ENCODE measurements at places on chromosomes 11 and 22.
A peak's percentile ranks its signal among the peaks of the same experiment; 100 is the strongest.

GRCh38 chr11:68582416-68583040, 101.8 kb upstream of the GAL start:
- no peak for DNase-seq

- DNase-seq, result no peak
Measured at GRCh38 chr11:111360150-111361043, 18.7 kb downstream of the POU2AF1 start.

- no peak for DNase-seq
Measured at GRCh38 chr11:127866109-127866508, 721.2 kb downstream of the ETS1 start.

GRCh38 chr11:107567739-107568335, 2.3 kb upstream of the ALKBH8 start:
- DNase-seq, result no peak

DNA sequence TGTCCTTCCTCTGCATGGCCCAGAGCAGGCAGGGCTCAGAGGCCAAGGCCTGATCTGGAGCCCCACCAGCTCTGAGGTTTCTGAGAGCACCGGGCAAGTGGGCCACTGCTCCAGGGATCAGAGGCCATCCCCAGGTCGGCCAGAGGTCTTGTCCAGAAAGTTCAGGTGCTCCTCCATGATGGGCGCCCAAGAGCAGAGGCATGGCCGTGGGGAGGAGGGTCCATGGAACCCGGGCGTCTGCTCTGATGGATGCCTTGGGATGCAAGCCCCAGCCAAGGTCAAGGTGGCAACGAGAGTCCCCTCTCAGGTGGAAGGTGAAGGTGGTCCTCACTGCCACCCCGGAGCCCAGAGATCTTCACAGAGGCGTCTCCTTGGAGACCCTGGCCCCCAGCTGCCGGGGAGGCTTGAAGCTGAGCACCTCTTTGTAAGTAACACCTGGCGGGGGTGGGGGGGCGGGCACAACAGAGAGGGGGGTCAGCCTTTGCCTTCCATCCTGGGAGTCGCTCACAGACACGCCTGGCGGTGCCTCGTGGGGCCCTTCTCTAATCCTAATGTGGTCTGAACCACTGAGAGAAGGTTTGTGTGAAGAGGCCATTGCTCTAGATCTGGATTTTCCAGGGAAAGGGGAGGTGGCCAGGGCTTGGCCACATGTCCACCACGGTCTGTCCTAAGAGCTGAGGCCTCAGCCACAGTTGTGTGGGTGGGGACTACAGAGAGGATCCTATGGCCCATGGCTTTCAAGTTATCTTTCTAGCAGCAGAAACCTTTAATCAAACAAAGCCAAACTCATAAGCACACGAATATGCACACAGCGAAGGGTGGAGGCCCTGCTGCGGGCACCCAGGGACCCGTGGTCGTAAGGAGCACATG, 2.2 kb upstream of the HDAC10 start:
- no peak for DNase-seq

GRCh38 chr11:114713756-114714155, 35.4 kb downstream of the NXPE2 start:
- no peak for DNase-seq

GRCh38 chr11:109667719-109668118, 245.7 kb downstream of the C11orf87 start:
- DNase-seq, result no peak

DNA sequence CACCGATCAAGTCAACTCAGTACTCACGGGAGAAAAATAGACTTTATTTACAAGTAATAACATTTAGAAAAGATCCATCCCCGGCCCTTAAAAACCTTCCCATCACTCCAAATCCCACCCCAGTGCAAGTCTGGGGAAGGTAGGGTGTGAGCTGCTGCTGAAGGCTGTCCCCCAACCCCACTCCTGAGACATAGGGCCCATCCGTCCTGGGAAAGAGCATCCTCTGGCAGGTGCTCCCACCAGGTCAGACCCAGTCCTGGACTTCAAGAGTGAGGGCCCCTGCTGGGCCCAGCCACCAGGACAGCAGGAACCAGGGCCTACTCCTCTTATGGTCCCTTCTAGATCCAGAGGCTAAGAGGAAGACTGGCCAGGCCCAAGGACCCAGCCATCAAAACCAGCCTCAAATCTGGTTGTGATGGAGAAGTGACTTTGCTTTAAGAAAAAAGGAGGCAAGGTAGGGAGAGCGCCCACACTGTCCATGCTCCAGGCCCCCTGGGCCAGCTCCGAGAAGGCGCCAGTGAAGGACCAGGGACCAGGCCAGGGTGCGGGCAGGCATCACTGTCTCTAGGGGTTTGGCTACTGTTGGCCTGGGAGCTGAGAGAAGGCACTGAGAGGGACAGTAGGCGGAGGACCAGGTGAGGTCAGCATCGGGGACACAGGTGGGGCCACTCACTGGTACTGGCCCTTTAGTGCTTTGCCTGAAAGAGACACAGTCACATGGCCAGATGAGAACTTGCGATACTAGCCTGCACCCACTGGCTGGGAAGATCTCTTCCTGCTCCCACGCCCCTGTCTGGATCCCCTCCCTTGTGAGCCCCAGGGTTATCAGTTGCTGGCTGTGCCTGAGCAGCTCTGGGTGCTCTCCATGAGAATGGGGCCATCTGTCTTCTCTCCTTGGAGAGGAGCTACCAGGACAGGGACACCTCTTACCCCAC, 4.4 kb downstream of the IL18BP start:
- DNase-seq, result no peak

- no peak for DNase-seq
Measured at GRCh38 chr11:11010624-11011127, 152.8 kb upstream of the ZBED5 start.

DNA sequence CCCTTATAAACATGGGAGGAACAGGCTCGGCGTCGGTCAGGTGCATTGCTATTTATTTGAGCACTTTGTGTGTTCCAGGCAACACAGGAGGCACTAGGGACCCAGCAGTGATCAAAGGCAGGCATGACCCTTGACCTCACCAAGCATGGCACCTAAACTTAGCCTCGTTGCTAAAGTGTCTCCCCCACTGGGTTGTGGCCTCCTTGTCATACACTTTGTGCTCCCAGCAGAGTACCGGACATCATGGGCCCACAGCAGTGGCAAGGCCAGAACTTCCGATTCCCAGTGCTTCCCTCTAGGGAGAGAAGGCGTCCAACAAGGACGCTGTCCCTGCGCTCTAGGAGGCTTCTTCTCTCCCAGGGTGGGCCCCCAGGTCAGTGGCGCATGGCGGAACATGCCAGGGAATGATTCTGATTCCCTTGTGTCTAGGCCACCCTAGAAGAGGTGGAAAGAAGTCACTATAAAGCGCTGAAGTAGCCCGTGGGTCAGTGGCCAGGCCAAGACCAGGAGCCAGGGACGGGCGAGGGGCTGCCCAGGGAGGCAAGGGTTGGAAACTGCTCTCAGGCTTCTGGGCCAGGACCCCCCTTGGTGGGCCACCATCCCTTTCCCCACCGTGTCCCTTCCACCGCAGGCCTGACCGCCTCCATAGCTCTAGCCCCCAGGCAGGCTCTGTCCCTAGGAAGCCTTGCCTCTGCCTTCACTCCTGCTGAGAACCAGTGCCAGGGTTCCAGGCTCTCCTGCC, 19.7 kb downstream of the TOM1 start:
- no peak for DNase-seq

GRCh38 chr22:17705951-17706900, 67.7 kb downstream of the BCL2L13 start:
- DNase-seq, result no peak

GRCh38 chr11:38448284-38448683, 1850.2 kb upstream of the RAG2 start:
- no peak for DNase-seq

DNA sequence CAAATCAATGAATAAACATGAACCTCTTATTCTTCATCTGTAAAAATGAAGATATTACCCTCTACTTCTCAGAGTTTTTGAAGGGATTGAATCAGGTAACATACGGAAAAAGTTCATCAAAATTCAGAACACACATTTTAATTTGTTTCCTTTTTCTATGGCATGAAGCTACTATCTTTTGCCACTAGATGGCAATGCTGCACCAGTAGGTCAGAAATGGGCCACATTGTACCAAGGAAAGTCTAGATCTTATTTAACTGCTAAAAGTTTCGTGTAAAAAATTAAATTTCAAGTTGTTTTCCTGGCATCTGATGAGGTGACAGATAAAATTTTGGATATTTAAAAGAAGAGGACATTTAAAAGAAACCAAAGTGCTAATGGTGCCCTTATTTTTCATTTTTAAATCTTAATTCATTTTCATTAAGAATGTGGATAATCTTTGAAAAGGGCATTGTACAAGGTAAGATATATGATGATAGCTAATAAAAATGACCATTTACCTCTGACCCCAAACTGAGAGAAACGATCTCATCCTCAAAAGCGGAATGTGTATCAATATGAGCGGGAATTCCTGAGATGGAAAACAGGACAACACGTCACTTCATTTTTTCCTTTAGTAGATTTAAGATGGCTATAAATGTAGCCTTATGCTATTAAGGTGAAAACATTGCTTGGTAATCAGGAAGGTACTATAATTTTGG, 16.1 kb downstream of the ALKBH8 start:
- DNase-seq, result peak; percentile 40

DNA sequence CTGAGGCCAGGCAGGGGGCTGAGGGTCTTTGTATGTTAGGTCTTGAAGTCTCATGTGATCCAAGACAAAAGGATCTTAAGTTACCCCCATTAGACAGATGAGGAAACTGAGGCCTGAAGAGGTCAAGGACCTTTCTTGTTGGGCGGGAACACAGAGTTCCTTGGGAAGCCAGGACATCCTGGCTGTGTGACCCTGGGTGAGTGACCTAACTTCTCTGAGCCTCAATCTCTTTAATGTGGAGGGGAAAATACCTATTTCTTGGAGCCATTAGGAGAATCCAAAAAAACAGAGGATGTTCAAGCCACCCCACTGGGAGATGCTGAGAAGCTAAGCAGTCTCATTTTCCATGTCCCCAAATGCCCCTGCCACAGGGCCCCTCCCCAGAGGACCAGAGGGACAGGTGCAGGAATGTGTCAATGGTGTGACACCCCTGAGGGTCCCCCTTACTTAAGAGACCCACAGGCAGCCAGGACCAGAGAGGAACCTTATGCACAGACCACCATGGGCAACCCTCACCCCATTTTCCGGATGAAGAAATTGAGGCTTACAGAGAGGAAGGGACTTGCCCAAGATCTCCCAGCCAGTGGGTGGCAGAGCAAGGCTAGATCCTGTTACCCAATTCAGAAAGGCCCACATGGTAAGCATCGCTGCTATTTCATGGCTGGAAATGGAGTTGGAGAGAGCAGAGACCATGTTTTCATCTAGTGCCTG, 8.0 kb downstream of the RAC2 start:
- DNase-seq, result no peak

GRCh38 chr11:3947061-3947460, 91.6 kb downstream of the STIM1 start:
- DNase-seq, result no peak

DNA sequence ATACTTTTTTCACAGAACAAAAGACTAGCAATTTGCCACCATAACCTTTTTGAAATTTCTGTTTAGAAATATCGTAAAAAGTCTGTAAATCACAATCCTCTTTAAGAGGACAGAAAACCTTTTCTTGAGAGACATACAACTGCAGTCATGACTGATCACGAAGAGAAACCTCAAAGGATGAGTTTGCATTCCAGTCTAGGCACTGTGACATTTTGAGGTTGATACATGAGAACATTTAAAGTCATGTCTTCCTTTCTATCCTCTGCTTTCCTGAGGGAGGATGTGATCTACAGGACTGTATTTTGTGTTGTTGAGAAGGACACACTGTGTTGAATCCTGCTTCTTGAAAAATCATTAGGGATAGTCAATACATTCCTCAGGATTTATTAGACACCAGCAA, 476.7 kb upstream of the CCDC179 start:
- DNase-seq, result no peak

DNA sequence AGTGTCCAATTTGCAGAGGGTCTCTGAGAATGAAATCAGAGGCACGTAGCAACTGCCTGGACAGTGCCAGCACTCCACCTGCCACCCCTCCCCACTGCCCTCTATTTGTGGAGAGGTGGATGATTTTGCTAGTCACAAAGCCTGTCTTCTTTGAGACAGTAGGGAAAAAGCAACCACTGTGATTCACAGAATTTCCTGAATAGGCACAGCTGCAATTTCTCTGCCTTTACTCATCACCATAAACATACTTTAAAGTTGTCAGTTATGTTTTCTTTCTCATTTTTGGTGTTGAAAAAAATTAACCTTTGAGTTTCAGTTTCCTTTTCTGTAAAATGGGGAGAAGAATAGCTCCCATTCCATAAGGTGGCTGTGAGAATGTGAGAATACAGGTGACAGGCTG, 134.3 kb downstream of the TEAD1 start:
- no peak for DNase-seq

GRCh38 chr11:35631891-35632290, 13.6 kb downstream of the FJX1 start:
- DNase-seq, result no peak

- DNase-seq, result no peak
Measured at GRCh38 chr11:122045181-122045586, 70.8 kb downstream of the BLID start.

DNA sequence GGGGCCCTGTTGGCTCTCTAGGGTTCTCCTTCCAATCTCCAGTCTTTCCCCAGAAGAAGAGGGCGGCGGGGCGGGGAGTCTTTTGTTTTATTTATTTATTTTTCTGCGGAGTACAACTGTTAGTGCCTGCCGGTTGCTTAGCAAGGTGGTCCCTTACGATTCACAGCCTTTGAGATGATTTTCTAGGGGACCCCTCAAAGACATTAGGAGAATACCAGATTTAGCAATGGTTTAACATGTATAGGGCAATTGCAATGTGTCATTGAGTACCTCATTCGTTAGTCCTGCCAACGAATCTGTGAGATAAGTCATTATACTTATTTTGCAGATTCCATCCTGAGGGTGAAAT, 307 bp upstream of the MRPL16 start:
- no peak for DNase-seq

DNA sequence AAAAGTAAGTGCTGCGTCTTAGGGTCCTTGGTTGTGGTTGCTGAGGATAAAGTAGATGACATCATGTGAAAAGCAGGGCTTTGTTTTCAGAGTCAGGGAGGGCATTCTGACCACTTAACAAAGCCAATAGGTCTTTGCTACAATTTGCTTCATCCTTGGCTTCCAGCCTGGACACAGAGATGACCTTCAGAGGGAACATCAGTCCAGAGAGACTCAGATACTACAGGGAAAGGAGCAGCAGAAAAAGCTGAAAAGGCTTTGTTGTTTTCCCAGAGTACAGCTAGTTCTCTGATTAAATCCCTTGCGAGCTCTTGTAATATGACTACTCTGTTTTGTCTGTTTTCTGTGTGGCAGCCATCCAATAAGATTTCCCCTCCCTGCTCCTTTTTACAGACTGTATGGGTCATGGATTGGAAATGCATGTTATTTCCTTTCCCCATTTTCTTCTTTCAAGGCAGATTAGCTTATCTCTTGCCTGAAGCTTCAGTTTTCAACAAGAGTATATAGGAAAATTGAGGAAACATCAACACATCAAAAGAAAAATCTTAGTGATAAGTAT, 31.9 kb downstream of the ATG13 start:
- DNase-seq, result no peak

DNA sequence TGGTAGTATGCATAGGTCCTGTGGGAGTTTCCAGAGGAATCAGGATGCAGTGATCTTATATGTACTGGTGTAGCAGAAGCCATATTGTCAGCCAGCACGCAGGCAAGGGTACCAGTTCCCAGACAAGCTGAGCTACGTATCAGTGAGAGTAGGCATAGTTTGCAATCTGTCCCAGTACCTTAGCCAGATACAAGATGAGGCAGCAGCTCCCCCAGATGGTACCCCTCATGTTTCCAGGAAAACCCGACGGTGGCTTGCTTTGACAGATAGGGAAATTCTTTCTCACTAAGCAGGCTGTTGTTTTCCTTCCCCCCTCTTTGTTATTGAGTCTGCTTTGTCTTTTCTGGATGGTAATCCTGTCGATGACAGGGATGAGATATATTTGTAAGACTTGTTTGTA, 109.7 kb upstream of the RRM1 start:
- DNase-seq, result peak; percentile 72

GRCh38 chr11:103946793-103947545, 89.5 kb upstream of the DDI1 start:
- no peak for DNase-seq
